ENCODE measurements at places on chromosomes 5 and 9. TPM values are rescaled to one million over a fixed set of nuclear protein-coding genes. Genes with fewer than 3 reads are reported as not detected.

MARCOL gene
- polyA plus RNA-seq: not detected

PIP5KL1 gene
- 1.1 TPM for polyA plus RNA-seq

TICAM2 gene
- polyA plus RNA-seq: 4.4 TPM

CD274 gene
- polyA plus RNA-seq: 0.35 TPM

CETN3 gene
- polyA plus RNA-seq: 24.6 TPM

BTNL8 gene
- not detected for polyA plus RNA-seq

NTRK2 gene
- not detected for polyA plus RNA-seq

HTR1A gene
- polyA plus RNA-seq: not detected

AP3S1 gene
- polyA plus RNA-seq: 87.5 TPM

RORB gene
- not detected for polyA plus RNA-seq

C1QTNF3 gene
- polyA plus RNA-seq: 0.81 TPM

GGTA1 gene
- not detected for polyA plus RNA-seq

ZDHHC11B gene
- not detected for polyA plus RNA-seq

ARSI gene
- not detected for polyA plus RNA-seq

SPINK4 gene
- not detected for polyA plus RNA-seq

GOLM1 gene
- polyA plus RNA-seq: 1.5 TPM

PRSS3 gene
- not detected for polyA plus RNA-seq

THBS4 gene
- polyA plus RNA-seq: 0.36 TPM

HAVCR2 gene
- 1.8 TPM for polyA plus RNA-seq

SETX gene
- polyA plus RNA-seq: 39.3 TPM

ELP1 gene
- 14.4 TPM for polyA plus RNA-seq

CARTPT gene
- polyA plus RNA-seq: not detected

AGXT2 gene
- not detected for polyA plus RNA-seq

FBP1 gene
- 7.1 TPM for polyA plus RNA-seq

ANKRD20A1 gene
- polyA plus RNA-seq: not detected

KIF4B gene
- polyA plus RNA-seq: not detected

NR6A1 gene
- 0.03 TPM for polyA plus RNA-seq

Data from IgD-negative memory B cell (primary cell).